ENCODE measurements at places on chromosomes 13 and 19.

GRCh38 chr19:31502536-31503170 lies 153.4 kb upstream of the TSHZ3 start:
- DNase-seq: no peak

DNA sequence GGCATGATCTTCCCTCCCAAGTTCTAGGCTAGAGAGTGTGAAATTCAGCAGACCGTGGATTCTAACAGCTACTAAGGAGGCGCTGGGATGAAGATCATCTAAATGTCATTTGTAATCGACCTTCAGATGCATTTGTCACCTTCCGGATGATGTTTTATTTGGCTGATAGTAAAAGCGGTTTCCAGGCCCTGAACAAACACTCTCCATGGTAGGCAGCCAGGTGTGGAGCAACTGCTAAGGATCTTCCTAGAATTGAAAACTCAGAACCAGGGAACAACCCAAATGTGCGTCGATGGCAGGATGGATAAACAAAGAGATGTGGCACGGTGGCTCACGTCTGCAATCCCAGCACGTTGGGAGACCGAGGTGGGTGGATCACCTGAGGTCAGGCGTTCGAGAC lies 107.2 kb upstream of the CACNA1A start:
- no peak for DNase-seq

GRCh38 chr19:23855676-23856075 lies 59.0 kb upstream of the ZNF726 start:
- DNase-seq: no peak

- DNase-seq: no peak
These were observed 50.5 kb downstream of the DLEU7 start for GRCh38 chr13:50793026-50793425.

GRCh38 chr19:38569368-38569983 lies 48.3 kb downstream of the MAP4K1 start:
- DNase-seq: no peak

DNA sequence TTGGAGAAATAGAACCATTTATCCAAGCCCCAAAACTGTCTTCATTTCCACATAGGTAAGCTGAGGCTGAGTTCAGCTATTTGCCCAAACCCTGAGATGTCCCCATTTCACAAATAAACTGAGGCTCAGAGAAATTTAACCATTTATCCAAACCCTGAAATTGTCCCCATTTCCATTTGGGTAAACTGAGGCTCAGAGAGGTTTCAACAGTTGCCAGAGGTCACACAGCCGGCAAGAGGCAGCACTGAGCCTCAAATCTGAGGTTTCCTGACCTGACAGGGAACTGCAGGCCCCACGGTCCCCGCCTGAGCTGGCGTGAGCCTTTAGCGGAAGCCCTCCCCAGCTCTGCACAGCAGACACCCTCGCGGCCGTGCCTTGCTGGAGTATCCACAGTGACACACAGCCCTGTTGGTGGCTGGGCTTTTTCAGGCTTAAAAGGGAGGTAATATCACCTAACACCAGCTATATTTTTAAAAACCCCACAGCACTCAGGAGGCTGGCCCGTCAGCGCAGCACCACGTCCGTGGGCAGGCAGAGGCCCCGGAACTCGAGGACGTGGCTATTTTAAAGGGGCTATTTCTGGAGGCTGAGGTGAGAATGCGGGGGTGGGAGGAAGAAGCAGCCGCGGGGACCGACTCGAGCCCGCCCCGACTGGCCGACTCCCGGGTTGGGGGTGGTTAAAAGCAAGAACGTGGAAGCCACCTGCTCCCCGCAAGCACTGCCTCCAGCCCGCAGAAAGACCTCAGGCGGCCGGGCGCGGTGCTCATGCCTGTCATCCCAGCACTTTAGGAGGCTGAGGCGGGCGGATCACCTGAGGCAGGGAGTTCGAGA lies 18.5 kb downstream of the PTPRS start:
- no peak for DNase-seq

DNA sequence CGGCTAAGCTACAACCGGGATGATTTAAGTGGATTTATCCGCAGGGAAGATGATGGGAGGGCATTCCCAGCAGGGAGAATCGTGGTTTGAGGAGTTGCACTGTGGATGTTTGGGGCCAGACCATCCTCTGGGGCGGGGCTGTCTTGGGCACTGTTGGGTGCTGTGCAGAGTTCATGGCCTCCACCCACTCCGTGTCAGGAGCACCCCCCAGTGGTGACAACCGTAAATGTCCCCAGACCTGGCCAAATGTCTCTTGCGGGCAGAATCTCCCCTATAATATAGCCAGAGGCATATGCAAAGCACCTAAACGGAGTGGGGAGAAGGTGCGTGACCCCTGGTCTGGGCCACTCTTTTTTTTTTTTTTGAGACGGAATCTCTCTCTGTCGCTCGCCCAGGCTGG lies 40.2 kb downstream of the SMIM24 start:
- DNase-seq: no peak

DNA sequence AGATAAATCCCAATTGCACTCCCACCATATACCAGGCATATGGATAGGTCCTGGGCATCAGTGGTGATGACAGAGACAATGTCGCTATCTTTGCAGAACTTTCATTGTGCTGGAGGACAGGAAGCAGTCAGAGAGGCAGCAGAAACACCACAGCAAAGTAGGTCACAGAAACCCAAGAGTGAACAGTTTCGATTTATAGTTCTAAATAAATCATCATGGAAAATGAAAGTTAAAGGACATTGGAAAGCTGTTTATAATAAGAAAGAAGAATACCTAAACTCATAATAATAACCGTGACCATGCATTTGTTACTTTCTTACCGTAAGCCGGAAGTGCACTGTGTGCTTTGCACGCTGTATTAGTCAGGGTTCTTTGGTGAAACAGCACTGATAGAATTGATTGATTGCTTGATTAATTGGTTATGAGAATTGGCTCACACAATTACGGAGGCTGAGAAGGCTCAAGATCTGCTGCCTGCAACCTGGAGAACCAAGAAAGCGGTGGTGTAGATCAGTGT lies 38.9 kb downstream of the ALOX5AP start:
- DNase-seq: no peak

DNA sequence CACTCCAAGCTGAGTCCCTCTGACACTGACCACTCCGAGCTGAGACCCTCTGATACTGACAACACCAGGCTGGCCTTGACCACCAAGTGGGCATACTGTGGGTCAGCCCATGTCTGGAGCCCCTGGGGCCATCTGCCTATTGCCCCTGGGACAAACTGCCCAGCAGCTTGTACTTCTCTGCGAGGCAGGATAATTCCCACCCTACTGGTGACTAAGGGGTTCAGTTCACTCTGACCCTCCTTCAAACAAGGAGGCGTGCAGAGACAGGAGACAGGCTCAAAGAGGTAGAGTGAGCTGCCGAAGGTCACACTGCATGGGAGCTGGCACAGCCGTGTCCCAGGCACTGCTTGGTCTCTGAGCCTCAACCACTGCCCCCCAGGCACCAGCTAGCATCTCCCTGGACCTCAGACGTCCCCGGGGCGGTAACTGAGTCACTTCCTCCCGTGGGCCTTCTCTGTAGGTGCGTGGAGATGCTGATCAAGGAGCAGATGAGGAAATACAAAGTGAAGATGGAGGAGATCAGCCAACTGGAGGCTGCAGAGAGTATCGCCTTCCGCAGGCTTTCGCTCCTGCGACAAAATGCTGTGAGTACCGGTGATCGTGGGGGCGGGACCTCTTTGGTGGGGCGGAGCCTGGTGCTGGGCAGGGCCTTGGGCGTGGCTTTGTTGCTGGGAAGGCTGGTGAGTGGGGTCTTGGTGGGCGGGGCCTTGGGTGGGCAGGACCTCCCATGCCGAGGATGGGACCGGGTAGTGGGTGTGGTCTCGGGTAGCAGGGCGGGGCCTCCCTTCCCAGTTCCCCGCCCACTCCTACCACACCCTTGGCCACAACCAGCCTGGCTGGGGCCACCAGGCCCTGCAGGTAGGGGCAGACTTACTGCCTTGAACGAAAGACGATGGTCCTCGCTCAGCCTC lies 5.8 kb upstream of the USE1 start:
- DNase-seq: peak; percentile 23

DNA sequence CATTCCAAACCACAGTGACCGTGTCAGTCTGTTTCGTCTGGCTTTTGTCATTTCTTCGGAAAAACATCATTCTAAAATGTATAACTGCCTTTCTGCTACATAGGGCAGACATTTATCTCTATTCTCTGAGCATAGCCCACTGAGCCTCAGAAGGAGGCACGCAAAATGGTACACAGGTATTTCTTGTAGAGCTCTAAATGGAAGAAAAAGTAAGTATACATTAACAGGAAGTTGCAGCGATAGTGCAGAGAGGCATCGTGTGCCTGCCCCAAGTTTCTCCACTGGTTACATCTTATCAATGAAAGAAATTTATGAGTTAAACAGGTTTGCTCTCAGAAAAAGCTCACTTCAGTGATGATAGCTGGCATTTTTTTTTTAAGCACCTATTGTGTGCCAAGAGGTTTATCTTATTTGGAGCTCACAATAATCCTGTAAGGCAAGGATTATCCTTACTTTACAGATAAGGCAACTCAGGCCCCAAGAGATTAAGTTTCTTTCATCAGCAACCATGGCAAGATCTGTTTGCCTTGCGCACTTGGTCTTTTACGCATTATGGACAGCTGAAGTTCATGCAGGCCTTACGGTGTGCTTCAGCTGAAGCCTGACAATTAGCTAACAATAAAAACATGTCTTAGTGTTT lies 1.2 kb upstream of the RCBTB2 start:
- no peak for DNase-seq

DNA sequence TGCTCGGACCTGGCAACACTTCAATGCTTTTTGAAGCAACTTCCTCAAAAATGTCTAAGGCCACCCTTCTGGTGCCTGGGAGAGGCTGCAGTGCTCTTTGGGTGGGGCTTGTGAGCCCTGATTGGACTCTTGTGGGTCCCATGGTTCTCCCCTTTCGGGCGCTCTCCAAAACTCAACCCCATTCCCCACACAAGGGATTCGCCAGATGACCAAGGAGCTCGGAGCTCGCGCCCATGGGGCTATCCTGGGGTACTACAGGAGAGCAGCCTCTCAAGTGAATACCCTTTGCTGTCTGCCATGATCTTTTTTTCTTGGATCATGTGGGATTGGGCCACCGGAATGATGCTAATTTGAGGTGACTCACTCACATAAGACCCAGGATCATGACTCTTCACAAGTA lies 29.7 kb upstream of the KL start:
- DNase-seq: no peak

GRCh38 chr19:56477429-56478338 lies 539 bp upstream of the ZNF667 start:
- peak; percentile 91 for DNase-seq

DNA sequence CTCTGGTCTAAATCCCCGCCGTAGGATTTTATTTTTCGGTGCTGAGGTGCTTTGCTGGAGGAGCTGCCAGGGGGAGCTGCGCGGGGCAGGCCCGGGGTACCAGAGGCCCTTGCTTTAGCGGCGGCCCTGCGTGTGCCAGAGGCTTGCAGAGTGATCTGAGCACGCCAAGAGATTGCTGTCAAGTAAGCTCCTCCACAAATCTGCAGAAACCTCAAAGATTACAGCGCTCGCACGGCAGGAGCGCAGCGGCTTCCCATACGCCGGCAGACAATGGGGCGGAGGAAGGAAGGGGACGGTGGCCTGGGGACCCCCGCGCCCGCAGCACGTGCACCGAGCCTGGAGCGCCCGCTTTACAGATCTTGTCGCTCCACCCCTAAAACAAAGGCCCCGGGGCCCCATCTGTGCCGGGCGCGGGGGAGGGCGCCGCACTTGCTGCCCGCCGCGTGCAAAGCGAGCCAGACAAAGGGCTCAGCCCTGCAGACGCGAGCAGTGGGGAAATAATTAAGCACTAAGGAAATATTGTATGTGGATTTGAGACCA lies 9.1 kb upstream of the C19orf12 start:
- no peak for DNase-seq

GRCh38 chr13:51769455-51770127 lies 34.4 kb downstream of the DHRS12 start:
- no peak for DNase-seq

DNA sequence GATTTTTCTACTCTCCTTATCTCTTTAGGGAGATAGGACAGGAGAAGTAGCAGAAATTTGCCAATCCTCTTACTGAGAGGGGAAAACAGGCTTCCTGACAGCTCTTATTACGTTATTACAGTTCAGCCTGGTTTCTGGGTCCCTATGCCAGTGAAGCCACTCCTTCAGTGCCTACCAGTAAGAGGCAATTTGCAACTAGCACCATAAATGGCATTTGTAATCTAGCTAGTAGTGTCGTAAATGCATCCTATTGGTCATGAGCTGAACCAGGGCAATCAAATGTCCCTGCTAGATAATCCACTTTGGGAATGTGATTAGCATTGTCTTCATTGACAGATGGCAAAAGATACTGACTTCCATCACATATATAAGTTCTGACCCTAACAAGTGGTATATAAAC lies 428.8 kb downstream of the DCT start:
- no peak for DNase-seq

DNA sequence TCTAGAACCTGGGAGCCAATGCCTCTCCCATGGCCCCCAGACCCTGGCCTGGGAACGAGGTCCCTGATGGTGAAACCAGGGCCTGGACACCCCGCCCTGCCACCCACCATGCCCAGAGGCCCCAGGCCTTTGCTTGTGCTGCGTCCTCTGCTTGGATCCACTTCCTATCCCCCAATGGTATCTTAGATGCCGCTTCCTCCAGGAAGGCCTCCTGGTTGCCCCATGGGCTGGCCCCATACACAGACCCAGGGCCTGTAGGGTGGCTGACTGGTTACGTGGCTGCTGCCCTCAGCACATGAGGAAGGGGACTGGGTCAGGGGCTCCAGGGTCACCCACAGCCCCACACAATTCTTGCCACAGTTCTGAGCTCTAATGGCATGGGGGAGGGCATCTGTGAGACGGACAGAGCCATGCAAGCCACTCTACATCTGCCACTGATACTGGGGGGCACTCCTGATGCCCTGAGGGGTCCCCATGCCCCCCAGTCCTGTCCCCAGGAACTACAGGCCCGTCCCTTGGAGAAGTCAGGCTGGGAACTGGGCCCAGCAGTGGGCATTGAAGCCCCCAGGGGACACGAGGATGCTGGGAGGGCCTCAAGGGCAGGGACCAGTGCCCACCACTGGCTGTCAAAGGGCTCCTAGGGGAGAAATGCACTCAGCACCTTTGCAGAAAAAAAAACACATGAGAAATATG lies 5.0 kb downstream of the RPL36 start:
- no peak for DNase-seq

GRCh38 chr19:15394426-15394825 lies 14.8 kb upstream of the AKAP8 start:
- DNase-seq: no peak

DNA sequence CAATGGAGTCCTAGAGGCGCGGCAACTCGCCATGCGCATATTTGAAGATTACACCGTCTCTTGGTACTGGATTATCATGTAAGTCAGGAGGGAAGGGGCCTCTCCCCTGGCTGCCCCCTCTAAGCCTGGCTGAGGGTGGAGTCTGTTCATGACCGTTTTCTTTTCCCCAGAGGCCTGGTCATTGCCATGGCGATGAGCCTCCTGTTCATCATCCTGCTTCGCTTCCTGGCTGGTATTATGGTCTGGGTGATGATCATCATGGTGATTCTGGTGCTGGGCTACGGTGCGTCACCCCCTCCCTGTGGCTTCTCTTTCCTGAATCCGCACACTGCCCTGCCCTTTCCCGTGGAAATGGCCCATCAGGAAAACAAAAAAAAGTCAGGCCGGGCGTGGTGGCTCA lies 6.5 kb downstream of the SLC44A2 start:
- DNase-seq: no peak
